ENCODE measurements at places on chromosomes 1 and 21.
A peak's percentile ranks its signal among the peaks of the same experiment; 100 is the strongest.

DNA sequence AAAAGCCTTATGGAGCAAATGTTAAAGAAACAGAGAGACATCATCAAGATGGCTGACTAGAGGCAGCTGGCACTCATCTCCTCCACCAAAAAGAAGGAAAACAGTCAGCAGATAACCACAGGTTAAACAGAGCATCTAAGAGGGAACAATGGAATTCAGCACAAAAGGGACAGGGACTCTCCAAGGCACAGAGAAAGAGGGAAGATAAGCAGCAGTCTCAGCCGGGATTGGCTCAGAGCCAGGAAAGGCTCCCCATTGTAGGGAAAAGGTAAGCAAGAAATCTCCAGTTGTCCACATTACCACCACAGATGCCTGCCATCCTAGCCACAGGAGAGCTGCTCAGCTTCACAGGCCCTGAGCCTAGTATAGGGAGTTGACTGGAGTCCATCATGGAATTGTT, 605.5 kb downstream of the SMYD3 start:
- DNase-seq: no peak

DNA sequence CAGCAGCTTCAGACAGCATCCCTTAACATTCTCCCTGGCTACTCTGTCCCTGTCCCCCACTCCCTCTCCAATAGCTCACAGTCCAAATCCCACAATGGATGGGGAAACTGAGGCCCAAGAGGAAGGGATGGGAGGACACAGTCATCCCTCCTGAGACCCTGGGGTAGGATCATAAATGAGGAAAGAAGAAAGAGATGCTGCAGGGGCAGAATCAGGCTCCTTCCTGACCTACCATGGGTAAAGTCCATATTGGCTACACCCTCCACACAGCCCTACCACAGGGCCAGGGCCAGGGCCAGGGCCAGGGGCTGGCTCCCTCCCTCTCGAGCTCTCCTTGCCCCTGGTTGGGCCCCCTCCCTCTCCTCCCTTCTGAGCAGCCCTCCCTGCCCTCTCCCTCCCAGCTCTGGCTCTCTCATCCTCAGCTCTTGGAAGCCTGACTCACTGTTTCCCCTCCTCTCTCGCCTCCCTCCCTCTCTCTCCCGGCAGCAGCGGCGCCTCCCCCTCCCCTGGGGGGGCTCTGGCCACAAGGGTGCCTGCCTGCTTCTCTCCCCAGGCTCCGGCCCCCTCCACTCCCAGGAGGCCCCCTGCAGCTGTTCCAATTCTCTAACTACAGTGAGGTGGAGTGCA, 4.9 kb downstream of the AHDC1 start:
- DNase-seq: peak; percentile 47

GRCh38 chr1:44740179-44740617, 561 bp downstream of the KIF2C start:
- no peak for DNase-seq

- DNase-seq: no peak
Measured at GRCh38 chr1:172469717-172470116, 25.8 kb upstream of the PIGC start.

DNA sequence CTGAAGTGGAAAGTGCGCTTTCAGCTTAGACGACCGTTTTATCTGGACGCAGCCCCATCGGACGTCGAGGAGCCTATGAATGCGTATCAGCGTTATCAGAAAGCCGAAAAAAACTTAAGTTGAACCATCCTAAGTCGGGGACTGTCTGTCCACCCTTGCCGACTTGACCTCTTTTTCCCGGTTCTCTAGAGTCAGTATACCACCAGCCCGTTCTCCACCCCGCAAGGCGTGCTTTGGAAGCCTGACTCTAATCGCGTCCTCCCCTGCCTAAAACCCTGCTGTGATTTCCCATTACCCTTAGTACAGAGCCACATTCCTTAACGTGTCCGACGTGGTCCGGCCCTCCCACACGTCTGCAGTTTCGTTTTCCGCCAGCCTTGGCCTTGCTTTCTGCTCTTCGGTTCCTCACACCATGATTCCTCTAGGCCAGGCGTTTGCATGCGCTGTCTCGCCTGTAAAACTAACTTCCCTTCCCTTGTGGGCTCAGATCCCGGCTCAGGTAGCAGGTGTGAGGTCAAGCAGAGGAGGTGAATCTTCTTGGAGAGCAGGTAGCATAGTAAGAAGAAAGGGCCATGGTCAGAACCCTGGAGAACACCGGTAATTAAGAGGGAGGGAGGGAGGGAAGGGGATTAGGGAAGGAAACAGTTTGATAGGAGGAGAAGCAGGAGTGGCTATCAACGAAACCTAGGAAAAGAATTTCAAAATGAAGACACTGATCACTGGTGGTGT, 865 bp downstream of the ADPRS start:
- DNase-seq: no peak

DNA sequence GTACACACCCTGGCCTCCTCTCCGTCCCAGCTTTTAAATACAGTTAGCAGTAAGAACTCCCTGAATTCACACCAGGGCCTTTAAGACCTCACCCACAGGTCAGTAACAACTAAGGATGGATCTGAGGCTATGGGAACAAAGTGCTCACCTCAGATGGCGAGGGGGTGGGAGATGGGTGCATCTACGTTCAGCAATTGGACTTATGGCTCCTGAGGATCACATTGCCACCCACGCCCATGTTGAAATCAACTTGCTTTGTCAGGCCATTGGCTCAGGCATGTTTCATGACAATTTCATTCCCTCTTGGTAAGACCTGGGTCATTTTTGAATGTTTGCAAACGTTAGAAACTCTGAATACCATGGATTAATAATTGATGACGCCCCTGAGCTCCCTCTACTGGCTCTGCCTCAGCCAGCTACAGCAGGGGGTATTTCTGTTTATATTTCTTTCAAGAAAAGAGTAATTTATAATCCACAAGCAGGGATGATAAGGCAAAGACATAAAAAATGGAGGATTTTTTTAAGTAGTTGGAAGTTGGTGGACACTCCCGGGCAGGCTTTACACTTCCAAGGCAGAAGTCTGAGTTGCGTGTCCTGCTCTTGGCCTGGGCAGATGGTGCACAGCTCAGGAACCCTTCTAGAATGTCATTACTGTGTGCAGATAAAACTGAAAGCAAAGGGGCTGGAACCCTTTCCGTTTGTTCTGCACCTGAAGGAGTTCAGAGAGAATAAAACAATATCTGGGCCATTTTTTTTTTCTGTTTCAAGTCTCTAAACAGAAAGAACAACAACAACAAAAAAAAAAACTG, 13.7 kb upstream of the LBR start:
- no peak for DNase-seq

DNA sequence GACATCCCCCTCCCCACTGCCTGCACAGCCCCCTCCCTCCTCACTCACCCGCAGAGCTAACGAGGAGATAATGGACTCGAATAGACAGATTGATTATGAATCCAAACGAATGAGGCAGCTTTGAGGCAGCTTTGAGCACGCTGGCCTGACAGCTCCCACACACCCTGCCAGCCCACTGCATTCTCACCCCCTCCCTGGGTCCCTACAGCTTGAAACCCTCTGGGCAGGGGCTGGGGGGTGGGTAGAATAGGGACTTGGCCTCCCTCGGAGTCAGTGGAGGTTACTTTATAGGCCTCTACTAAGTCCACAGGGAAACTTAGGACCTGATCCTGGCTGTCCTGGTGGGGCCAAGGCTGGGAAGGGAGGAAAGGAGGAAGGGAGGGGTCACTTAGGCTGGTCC, 1.9 kb downstream of the NTRK1 start:
- DNase-seq: no peak

DNA sequence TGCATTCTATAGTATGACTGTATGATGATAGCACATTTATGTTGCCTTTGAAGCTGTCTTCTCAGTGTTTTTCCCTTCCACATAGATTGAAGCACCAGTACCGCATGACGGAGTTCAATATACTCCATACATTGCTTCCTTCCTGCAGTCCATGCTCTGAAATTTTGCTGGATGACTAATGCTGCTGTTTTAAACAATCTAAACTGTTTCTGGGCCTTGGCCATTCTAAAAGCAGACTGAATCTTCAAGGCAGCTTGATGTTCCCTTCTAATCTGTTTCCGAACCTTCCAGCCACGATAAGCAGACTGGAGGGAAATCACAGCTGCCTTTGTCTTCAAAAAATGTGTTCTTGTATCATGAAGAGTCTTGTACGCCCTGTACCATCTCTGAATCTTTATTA, 36.2 kb upstream of the F13B start:
- no peak for DNase-seq

- DNase-seq: no peak
Measured at GRCh38 chr1:3004285-3005205, 16.7 kb upstream of the ACTRT2 start.

DNA sequence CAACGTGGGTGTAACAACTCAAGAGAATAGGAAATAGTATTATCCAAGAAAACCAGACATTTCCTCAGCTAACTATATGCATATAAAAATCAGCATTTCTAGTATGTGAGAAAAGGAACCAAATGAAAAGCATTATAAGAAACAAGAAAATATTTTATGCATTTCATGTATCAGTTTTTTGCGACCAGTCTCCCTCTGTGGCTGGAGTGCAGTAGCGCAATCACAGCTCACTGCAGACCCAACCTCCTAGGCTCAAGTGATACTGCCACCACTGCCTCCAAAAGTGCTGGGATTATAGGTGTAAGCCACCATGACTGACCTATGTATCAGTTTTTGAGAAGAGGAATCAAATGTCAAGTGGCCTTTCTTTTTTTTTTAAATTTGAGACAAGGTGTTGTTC, 31.0 kb downstream of the SLC16A1 start:
- DNase-seq: no peak

DNA sequence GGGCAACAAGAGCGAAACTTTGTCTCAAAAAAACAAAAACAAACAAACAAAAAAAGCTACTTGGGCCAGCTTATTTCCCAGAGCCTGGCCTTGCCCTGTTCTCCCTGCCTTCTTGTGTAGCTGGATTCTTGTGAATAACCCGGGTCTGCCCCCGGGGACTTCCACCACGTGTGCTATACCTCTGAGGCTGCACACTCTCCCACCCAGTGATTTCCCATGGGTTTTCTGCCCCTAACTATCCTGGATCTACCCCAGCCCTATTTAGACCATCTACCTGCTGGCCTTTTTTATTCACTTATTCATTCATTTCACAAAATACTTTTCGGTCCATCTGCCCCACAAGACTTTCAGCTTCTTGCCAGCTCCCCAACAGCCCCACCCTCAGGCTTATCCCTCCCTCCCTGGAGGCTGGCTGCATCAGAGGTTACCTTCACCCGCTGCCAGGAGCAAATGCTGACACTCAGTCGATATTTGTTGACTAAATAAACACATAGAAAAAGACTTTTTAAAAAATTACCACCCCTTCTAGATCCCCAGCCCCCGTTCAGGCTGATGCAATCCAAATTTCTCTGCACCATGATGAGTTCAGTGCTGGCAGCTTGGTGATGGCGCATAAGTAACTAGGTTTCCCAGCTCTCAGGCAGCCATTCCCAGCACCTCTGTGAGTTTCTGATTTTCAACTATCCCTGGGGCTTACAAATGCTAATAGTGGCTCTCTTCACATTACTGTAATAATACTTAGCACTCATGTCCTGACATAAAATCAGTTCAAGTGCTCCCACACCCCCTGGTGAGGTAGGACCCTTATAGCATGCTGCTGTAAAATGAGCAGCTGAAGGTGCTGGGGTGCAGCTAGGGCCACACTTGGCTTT, 30.7 kb upstream of the TARBP1 start:
- DNase-seq: no peak

- no peak for DNase-seq
Measured at GRCh38 chr1:164310166-164310565, 248.8 kb upstream of the PBX1 start.

DNA sequence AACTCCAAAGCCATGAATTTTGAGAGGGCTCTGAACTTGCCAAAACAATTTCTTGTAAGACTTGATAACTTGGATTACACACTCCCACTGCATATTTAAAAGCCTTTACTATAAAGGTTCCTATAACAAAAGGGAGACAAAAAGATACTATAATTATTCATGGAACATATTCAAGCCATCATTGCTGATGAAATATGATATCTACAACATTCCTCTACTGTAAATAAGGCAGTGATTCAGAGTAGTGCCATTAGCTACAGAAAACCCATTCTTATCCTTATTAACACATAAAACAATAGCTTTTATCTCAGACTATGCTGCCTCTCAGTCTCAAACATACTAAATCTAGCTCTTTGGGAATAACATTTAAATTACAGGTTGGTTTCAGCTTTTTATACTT, 675.5 kb upstream of the CXADR start:
- DNase-seq: no peak

GRCh38 chr1:31310198-31310597, 13.4 kb downstream of the ZCCHC17 start:
- DNase-seq: no peak

GRCh38 chr1:113984710-113985109, 5.4 kb downstream of the OLFML3 start:
- DNase-seq: no peak

- DNase-seq: no peak
Measured at GRCh38 chr1:239242404-239242803, 144.0 kb upstream of the CHRM3 start.

DNA sequence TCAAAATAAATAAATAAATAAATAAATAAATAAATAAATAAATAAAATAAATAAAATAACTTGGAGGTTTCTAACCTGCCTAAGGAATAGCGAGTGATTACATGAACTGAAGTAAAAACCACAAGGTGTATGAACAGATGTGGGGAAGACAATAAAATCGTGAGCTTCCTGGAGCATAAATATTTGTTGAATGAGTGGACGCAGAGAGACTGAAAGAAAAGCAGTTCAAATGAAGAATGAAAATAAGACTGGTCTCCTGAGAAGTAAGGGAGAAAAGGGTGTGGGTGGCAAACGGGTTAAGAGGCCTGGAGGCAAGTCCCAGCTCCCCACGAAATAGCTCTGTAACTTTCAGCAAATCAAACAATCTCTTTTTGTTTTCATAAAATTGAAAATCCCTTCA, 33.6 kb downstream of the CHML start:
- no peak for DNase-seq

GRCh38 chr1:96865731-96866685, 144.4 kb downstream of the PTBP2 start:
- no peak for DNase-seq

DNA sequence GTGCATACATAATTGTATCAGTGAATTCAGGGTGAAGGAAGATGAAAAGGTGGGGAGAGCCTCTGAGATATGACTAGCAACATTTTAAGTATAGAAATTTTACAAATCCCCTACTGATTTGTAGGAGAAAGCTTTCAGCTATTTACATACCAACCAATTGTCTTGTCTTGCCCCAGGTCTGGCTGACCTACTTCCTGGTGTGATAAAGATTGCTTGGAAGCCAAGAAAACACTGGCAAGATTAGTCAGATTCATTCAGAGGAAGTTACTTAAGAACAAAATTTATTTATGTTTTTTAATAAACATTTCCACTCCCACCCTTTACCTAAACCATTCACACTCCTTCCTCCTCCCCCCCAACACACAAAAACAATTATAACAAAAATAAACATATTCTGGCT, 17.5 kb downstream of the PTGS2 start:
- no peak for DNase-seq

DNA sequence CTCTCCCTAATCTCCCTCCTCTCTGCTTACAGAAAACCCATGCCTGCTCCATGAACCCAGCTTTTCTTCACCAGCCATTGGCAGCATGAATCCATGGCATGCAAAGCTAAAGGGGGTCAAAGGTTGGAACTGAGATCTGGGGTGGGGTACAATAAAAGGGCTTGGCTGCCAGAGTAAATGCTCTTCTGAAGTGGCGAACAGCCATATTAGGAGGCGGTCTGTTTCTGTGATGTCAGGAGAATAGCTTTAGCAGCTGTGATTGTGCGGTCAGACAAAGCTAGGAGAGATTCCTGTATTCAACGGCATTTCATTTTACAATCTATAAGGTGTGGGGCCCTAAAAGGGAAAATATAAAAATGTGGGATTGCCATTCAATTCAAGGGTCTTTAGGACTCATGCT, 71.7 kb upstream of the TMPRSS2 start:
- no peak for DNase-seq

Measured in activated CD4-positive, alpha-beta T cell treated with anti-CD3 and anti-CD28 coated beads, Interleukin-2, amount 50 U/mL, for 4 hours (primary cell).